ENCODE measurements at places on chromosomes 3 and 15.

GRCh38 chr3:27728195-27729087, 6.3 kb upstream of the EOMES start:
- H3K36me3 ChIP-seq = no peaks in the 10 kb centered on the region
- no peak for DNase-seq
- peaks cover 28% of the 10 kb centered on the region for H3K27me3 ChIP-seq
- peaks cover 32% of the 10 kb centered on the region for H3K4me1 ChIP-seq

DNA sequence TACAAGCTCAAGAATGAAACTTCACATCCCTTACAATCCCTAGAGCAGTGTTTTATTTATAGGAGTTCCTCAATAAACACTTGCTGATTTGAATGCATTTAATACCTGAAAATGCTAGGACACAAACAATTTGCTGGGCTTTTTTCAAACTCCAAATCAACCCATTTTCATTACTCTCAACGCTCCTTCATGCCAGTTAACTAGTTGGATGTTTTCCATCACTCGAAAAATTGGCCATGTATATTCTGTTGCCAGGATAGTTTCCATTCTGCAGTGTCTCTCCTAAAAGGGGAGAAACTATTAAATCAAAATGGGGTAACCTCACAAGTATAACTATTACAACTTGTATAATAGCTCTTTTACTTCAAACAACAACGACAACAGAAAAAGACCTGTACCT, 1.2 kb downstream of the GBE1 start:
- peak overlapping the region; percentile 96 for H3K4me3 ChIP-seq
- H3K27me3 ChIP-seq = peaks cover 4% of the 10 kb centered on the region
- no peak overlapping the region for H3K27ac ChIP-seq
- H3K4me1 ChIP-seq = peaks cover 7% of the 10 kb centered on the region
- no peak for DNase-seq

DNA sequence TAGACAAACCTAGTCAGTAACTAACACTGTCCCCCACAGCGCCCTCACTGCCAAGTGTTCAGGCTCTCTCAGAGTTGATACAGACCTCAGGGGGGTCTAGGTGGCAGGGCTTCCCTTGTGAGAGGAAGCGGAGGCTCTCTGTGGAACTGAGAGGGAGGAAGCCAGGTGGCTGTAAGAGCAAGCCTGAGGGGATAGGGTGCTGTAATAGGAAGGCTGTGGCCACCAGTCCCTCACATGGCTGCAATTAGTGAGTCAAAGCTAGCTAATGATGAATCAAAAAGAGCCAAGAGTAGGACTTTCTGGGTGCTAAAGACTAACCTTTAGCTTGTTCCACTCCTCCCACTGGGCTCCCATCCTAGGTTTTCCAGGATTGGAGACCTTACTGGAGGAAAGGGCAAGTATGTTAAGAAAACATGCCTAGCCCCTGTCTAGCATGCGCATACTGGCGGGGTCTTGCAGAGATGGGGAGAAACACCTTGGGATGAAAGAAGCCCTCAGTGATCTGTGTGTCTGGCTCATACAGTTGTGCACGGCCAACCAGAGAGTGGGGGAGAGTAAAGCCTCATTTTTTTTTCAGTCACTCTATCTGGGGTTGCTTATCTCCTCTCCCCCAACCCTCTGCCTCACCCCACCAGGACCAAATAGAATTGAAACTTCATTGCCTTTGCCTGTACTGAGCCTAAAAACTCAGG, 13.3 kb upstream of the SOX2 start:
- H3K4me1 ChIP-seq = peaks cover 38% of the 10 kb centered on the region
- peaks cover 9% of the 10 kb centered on the region for H3K27me3 ChIP-seq

DNA sequence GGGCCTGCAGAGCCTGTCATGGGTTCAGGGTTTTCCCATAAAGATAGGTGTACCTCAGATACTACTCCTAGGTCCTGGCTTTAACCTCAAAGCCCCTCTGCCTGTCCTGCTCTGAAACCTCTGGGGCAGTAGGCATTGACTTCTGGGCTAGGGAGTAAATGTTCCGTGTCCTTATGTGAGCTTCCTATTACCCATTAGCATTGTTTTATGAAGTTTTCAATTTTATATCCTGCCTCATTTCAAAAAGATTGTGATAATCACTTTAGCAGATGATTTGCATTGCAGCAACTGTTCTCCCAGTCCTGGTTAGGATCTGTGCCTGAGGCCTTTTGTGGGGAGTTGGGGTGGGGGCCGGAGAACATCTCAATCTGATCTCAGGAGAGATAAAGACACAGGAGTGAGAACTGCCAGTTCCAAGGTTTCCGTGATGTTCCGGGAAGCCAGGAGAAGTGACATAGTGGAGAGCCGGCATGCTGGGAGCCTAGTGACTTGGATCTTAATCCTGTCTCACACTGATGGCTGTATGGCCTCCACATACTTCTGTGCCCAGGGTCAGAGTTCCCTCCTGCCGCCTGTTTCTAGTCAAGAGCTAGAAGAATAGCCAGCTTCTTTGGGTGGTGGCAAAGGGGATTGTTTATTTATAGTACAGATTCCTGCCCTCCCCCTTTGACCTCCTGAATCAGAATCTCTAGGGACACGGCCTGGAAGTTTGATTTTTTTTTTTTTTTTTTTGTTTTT, 10.6 kb downstream of the TPM1 start:
- peaks cover 13% of the 10 kb centered on the region for H3K36me3 ChIP-seq
- peaks cover 3% of the 10 kb centered on the region for H3K27me3 ChIP-seq
- peaks cover 26% of the 10 kb centered on the region for H3K4me1 ChIP-seq
- no peak for DNase-seq

DNA sequence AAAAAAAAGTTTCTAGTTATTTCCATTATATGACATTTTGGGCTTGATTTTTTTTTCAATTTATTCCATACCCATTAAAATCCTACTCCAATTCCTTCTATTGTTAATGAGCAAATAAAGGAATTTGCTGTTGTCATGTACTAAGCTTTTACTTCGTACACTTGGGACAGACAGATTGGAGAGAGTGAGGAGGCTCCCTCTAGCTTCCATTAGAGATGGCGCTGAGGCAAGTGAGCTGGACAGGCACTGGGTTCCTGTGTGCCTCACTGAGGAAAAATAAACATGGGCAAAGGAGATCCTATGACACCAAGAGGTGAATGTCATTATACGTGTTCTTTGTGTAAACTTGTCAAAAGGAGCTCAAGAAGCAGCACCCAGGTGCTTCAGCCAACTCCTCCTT, 441.1 kb upstream of the MDFIC2 start:
- H3K4me3 ChIP-seq = no peak overlapping the region
- no peaks in the 10 kb centered on the region for H3K27me3 ChIP-seq
- no peaks in the 10 kb centered on the region for H3K36me3 ChIP-seq
- H3K27ac ChIP-seq = no peak overlapping the region
- no peak for DNase-seq

DNA sequence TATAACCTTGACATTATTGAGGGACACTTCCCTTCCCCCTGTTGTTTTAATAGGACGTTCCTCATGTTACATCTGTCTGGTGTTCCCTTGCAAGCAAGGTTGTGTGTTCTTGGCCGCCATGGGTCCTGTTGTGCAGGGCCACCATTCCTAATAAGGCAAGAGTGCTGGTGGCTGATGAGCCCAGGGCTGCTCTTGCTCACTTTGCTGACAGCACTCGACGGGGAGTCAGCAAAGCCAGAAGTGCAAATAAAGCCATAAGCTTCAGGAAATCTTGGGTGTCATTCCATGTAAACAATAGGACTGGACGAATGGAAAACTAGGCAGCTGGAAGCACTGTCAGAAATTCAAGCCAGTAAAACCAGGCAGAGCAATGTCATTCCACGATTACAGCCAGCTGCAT, 75.8 kb downstream of the SQOR start:
- no peak for DNase-seq
- H3K27me3 ChIP-seq = peaks cover 2% of the 10 kb centered on the region
- H3K4me3 ChIP-seq = no peak overlapping the region
- no peaks in the 10 kb centered on the region for H3K4me1 ChIP-seq

DNA sequence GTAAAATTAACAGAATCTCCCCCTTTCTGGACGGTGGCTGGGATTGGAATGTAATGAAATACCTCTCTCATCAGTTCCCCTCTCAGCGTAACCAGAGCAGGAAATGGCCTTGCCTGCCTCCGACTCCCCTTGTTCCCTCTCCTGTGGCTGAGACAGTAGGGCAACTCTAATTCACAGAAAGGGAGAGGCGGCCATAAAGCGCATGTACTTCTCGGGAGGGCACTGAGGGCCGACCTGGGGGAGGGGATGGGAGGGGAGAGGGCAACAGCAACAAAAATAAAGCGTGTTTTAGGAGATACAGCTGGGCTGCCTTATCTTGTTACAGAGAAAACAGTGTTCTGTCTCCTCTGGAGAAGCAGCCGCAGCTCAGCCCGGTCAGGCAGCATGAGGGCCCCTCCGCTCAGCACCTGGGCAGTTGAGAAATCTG, 783.3 kb upstream of the ARRDC4 start:
- no peak overlapping the region for H3K4me3 ChIP-seq
- H3K27me3 ChIP-seq = no peaks in the 10 kb centered on the region
- no peaks in the 10 kb centered on the region for H3K4me1 ChIP-seq
- DNase-seq = peak; percentile 23
- no peaks in the 10 kb centered on the region for H3K36me3 ChIP-seq
- no peak overlapping the region for H3K27ac ChIP-seq

GRCh38 chr15:93087825-93088199, 1.2 kb downstream of the RGMA start:
- no peaks in the 10 kb centered on the region for H3K36me3 ChIP-seq
- DNase-seq = peak; percentile 79
- H3K4me3 ChIP-seq = peak overlapping the region; percentile 85
- H3K27ac ChIP-seq = no peak overlapping the region

DNA sequence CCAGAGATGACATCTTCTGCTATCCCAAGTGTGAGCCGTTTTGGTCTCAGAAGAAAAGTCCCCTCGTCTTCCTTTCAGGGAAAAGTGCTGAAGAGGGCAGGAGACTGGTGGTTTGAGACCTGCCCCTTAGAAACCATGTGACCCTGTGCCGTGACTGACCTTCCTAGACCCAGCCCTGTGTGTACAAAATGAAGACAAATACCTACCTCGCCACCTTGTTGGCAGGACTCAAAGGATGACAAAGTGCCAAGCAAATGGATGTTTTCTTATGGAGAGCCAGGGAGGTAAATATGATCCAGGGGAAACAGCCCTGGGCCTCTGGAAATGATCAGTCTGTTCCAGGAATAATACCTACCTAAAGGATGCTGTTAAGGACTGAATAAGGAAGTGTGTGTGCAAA, 41.3 kb downstream of the FAM174B start:
- H3K27me3 ChIP-seq = peaks cover 4% of the 10 kb centered on the region
- H3K36me3 ChIP-seq = peaks cover 60% of the 10 kb centered on the region
- DNase-seq = no peak
- H3K4me3 ChIP-seq = peak overlapping the region; percentile 42
- H3K27ac ChIP-seq = peak overlapping the region; percentile 69

DNA sequence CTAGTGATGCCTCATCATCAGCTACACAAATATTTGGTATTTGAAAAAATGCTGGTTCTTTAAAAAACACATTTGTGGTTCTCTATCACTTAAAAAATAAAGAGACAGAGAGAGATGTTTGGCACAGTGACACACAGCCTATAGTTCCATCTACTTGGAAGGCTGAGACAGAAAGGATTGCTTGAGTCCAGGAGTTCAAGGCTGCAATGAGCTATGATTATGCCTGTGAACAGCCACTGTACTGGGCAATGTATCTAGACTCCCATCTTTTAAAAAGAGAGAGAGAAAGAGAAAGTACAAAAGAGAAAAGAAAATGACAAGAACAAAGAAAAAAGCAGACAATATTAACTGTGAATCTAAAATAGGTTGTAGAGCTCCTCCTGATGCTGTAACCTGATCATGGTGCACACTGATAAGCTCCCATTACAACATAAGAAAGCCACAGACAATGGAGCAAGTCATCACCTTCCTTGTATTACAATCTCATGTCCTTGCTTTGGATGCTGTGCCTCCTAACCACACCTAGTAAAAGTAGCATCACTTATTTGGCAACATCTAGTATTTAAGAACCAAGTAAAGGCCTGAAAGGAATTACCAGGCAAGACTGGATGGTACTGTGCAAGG, 31.7 kb upstream of the MAP4 start:
- H3K4me3 ChIP-seq = no peak overlapping the region
- no peak for DNase-seq
- no peak overlapping the region for H3K27ac ChIP-seq
- H3K27me3 ChIP-seq = peaks cover 2% of the 10 kb centered on the region

GRCh38 chr3:56811546-56812202, 9.9 kb upstream of the ARHGEF3 start:
- H3K4me1 ChIP-seq = peaks cover 9% of the 10 kb centered on the region
- DNase-seq = no peak
- no peaks in the 10 kb centered on the region for H3K27me3 ChIP-seq
- no peak overlapping the region for H3K27ac ChIP-seq

- H3K4me1 ChIP-seq = peaks cover 22% of the 10 kb centered on the region
- peaks cover 16% of the 10 kb centered on the region for H3K27me3 ChIP-seq
- H3K36me3 ChIP-seq = peaks cover 7% of the 10 kb centered on the region
- DNase-seq = no peak
- no peak overlapping the region for H3K27ac ChIP-seq
Observed at GRCh38 chr15:78808550-78808949, 2.7 kb downstream of the ADAMTS7 start.

- no peak overlapping the region for H3K27ac ChIP-seq
- H3K4me1 ChIP-seq = no peaks in the 10 kb centered on the region
- H3K36me3 ChIP-seq = no peaks in the 10 kb centered on the region
- no peak overlapping the region for H3K4me3 ChIP-seq
- H3K27me3 ChIP-seq = peaks cover 4% of the 10 kb centered on the region
Observed at GRCh38 chr3:127304121-127304744, 16.4 kb upstream of the PRR20G start.

DNA sequence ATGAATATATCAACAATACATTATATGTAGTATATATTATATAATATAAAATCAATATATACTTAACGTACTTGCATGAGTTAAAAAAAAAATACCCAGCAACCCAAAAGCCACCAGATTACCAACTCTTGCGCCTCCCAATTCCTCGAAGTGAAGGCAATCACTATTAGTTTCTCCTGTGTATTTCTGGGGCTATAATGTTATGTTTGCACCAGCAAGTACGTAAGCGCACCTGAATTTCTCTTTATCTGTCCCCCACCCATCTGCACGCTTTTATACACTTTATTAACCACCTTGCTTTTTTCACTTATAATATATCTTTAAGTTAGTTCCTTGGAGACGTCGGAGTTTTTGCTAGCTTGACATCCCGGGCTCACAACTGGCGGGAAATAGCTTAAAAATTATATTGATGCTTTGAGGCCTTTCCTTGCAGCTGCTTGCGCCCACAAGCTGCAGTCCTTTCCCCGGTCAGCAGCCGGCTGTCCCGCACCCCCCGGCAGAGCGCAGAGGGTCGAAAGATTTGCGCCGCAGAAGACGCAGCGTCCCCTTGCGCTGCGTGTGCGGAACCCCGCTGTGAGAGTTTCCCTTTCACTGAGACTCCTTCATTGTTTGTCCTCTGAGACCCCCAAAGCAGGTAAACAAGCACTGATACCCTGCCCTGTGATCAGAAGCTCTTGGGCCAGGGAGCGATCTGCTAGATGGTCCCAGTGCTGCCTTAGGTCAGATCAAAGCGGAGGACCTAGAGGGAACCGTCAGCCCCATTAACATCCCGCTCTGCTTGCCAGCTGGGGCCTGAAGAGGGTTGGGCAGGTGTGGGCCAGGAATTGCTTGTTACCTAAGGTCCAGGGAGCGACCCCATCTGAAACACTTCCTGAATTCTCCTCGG, 8.9 kb upstream of the EOMES start:
- no peak overlapping the region for H3K4me3 ChIP-seq
- no peak overlapping the region for H3K27ac ChIP-seq
- no peak for DNase-seq
- H3K27me3 ChIP-seq = peaks cover 19% of the 10 kb centered on the region
- H3K36me3 ChIP-seq = no peaks in the 10 kb centered on the region
